ENCODE measurements at places on chromosomes 1 and 21.

DNA sequence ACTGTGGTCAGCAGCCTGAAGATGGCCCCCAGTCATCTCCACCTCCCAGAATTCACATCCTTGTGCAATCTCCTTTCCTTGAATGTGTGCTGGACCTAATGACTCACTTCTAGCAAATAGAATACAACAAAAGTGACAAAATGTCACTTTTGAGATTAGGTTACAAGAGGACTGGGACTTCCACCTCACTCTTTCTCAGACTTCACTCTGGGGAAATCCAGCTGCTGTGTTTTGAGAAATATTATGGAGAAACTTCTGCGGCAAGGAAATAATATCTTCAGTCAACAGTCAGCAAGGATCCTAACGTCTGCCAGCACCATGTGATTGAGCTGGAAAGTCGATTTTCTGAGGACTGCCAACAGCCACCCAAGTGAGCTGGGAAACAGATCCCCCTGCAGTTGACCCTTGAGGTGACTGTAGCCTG, 70.5 kb upstream of the GADD45A start:
- no peak for DNase-seq

DNA sequence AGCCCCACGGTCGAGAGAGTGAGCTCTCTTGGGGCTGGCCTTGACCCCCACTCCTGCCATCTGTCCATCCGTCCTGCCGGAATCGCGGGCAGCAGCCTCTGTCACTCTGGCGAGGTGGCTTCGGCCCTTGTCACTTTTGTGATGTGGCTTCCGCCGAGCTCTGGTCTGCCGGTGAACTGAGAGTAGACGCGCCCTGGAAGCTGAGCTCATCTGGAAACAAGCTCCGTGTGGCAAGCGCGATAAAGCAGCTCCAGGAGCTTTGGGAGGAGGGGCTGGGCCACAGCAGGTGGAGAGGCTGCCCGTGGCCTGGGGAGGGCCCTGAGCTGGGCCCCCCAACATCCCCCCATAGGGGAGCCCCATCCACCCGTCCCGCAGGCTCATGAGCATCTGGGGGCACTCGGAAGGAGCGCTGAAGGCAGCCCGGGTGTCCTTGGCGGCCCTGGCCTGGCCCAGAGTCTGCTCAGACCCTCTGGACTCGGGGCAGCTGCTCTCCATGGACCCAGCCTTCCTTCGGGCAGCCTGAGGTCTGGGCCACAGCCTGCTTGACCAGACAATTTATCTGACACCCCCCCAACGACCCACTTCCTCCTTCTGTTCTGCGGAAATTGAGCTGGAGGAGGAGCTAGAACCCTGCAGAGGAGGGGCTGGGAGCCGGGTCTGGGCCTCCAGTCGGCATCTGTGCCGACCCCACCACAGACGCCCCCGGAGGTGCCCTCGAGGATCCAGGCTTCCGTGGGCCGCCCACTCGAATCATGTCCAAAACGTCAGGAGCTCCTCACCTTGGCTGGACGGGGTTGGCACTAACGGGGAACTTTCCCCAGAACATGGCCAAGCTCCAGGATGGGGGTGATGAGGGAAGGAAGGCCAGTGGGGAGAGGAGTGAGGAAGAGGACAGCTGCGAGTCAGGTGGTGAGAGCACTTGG, 59.1 kb downstream of the SLC19A1 start:
- peak; percentile 47 for DNase-seq

DNA sequence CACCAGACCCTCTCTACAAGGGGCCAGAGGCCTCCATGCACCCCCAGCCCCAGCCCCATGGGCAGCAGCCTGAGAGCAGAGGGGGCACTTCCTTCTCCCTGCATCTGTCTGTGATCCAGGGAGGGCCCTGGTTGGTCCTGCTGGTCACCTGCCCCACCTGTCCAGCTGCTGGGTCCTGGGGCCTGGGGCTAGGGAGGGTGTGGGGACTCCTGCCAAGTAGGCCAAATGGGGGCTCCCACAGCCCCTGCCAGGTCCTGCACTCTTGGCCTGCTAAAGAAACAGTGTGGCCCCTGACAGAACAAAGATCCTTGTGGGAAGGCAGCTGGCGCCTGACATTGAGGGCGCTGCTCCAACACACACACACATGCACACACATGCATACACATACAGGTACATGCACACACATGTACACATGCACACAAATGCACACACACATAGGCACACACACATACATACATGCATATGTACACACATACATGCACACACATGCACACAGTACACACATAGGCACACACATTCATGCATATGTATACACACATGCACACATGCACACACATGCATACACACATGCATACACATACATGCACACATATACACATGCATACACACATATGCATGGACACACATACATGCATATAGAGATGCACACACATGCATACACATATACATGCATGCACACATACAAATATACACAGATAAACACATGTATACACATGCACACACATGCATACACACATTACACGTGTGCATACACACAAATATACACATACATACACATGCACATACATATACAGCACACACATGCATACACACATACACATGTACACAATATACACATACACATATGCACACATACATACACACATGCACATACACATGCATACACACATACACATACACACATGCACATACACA, 49.9 kb downstream of the TRPM2 start:
- no peak for DNase-seq

DNA sequence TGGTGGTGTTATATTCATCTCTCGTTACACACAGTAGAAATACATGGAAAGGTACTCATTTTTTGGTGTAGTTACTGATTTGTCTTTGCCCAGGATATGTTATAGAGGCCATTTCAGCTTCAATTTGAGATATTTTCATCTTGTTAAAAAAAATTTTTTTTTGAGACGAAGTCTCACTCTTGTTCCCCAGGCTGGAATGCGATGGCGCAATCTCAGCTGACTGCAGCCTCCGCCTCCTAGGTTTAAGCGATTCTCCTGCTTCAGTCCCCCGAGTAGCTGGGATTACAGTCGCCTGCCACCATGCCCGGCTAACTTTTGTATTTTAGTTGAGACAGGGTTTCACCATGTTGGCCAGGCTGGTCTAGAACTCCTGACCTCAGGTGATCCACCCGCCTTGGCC, 19.0 kb downstream of the MORC3 start:
- DNase-seq, result no peak

- DNase-seq, result peak; percentile 73
These were observed 13.5 kb upstream of the SLC19A1 start for GRCh38 chr21:45555557-45556301.

- no peak for DNase-seq
These were observed 92.9 kb downstream of the BEND5 start for GRCh38 chr1:48683839-48684238.

GRCh38 chr1:178485541-178485981, 11.2 kb downstream of the CLEC20A start:
- no peak for DNase-seq

GRCh38 chr1:2973601-2974593, 47.4 kb upstream of the ACTRT2 start:
- DNase-seq, result no peak

DNA sequence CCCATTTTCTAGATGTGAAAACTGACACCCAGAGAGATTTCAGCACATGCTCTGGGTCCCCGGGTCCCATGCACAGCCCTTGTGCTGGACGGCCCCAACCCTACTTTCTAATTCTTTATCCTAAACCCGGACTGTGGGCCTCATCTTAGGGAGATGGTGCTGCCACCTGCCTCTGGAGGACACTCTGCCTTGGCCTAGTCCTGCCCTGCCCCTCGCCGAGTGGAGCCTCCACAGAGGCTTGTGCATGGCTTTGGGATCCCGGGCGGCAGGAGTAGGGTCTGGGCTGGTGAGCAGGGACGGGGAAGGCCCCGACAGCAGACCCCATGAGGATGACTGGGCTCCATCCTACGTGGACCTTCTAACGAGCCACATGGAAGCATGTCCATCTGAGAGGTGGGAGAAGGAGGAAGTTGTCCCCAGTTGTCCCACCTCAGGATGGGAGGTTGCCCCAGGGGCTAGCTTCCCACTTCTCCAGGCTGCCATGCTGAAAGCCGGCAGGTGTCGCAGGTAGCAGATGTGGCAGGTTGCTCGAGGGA, 12.4 kb downstream of the MX2 start:
- no peak for DNase-seq

GRCh38 chr1:229035748-229036082, 235.2 kb upstream of the RAB4A start:
- no peak for DNase-seq

- DNase-seq, result no peak
These were observed 80.6 kb downstream of the RASAL2 start for GRCh38 chr1:178174539-178174938.

- no peak for DNase-seq
These were observed 52.7 kb downstream of the GLUL start for GRCh38 chr1:182338806-182339370.

DNA sequence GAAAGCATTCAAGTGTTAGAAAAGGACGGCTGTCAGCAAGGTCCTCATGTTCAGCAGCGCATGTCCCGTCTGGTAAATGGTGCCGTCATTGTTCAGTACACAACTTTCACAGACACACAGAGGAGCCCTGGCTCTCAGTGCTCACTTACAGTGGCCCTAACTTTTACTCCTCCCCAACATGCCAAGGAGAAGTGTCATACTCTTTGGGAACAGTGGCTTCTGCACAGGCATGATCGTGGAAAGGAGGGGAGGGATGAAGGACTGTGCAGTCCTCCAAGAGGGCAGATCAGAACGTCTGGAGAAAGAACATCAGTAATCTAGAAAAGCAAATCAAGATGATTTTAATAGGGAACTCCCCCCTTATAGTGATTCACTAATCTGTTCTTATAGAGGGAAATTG, 3.8 kb upstream of the GRHL3 start:
- DNase-seq, result no peak

GRCh38 chr1:1616045-1616790, 918 bp downstream of the MIB2 start:
- DNase-seq, result peak; percentile 32

DNA sequence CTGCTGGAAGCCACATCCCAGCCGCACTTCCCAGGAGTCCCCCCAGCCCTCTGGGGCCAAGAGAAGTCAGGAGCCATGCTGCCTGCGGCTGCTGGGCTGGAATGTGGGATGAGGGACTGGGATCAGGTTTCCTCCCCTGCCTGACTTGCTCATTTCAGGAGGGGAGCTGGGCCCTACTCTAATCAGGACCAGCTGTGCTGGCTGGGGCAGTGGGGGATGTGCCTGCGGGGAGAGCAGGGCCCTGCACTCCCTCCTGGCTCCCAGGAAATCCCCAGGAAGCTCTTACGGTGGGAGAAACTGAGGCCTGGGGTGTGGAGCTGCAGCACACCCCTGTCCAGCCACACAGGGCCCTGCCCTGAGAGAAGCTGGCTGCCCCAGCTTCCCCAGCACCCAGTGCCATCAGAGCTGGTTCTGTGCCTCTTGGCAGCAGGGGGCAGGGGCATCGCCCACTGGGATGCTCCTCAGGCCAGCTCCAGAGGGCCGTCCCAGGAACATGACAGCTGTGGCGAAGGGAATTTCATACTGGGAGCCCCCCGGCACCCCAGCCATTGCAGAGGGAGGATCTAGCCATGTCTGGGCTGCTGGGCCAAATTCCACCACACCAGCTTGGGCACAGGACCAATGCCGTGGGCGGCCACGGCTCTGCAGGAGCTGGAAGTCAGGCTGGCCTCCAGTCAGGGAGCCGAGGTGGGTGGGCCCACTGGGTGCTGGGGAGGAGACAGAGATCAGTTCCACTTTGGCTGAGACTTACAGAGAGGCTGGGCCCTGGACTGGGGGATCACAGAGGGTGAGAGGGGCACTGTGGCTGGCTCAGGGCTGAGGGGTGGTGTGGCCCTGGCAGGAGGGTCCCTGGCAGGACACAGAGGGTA, 21.3 kb upstream of the PRSS38 start:
- DNase-seq, result no peak

GRCh38 chr1:85283475-85284199, 7.2 kb upstream of the BCL10 start:
- DNase-seq, result no peak

GRCh38 chr1:160437432-160438316, 37.3 kb downstream of the VANGL2 start:
- peak; percentile 84 for DNase-seq

GRCh38 chr1:51192213-51192843, 43.7 kb upstream of the RNF11 start:
- DNase-seq, result peak; percentile 66

GRCh38 chr1:11052839-11053757, 6.1 kb upstream of the MASP2 start:
- DNase-seq, result peak; percentile 44

DNA sequence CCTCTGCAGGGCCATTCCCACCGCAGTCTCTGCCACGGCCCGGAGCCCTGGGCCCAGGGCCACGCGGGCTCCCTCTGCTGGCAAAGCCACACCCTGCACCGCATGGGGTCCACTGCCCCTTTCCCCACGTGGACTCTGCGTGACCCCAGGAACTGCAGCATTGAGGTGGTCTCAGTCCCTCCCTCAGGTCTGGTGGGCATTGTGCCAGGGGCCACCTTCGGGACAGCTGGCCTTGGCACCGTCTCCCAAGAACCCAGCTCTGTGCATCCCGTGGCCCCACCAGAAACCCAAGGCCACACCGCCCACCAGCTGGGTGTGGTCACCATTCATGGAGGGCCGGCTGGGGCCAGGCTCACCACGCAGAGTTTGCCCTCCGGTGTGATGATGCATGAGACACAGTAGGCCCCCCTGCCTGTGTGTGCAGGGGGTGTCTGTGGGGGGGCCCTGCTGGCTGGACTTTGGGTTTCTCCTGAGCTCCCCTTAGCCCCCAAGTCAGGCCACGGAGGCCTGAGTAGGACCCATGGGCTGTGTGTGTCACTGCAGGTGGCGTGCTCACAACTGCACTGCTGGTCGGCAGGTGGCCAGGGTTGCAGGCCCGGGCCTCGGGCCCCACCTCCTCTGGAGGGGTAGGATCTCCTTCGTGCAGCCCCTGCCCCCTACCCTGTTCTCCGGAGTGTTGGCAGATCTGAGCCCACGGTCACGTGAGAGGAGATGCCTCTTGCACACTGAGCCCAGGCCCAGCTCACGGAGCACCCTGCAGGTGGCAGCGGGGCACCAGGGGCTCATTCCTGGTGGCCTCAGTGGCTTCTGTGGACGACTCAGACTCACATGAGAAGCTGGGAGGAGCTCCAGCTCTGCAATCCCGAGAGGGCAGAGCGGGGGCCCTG, 5.8 kb downstream of the VWA1 start:
- peak; percentile 68 for DNase-seq

DNA sequence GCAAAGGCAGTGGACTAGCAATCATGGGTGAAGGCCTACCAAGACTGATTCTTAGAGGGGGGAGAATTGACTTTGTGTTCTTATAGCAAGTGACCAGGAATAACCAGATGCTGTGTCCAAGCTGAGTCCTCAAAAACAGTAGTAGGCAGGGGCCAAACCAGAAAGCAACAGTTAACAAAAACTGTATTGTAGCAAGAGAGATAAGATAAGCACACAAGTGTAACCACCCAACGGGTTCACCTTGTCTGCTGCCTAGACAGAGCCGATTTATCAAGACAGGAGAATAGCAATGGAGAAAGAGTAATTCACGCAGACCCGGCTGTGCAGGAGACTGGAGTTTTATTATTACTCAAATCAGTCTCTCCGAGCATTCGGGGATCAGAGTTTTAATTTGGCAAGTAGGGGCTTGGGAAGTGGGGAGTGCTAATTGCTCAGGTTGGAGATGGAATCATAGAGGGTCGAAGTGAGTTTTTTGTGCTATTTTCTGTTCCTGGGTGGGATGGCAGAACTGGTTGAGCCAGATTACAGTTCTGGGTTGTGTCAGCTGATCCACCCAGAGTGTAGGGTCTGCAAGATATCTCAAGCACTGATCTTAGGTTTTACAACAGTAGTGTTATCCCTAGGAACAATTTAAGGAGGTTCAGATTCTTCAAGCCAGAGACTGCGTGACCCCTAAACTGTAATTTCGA, 8.3 kb upstream of the CSRP1 start:
- DNase-seq, result no peak
